NCI-H2171 treated with DMSO at 0.1 percent for 48 hours (cell line): ENCODE measurements at places on chromosomes 3 and 15.

- no peak for DNase-seq
Measured at GRCh38 chr3:119349354-119350041, 55.3 kb downstream of the ARHGAP31 start.

DNA sequence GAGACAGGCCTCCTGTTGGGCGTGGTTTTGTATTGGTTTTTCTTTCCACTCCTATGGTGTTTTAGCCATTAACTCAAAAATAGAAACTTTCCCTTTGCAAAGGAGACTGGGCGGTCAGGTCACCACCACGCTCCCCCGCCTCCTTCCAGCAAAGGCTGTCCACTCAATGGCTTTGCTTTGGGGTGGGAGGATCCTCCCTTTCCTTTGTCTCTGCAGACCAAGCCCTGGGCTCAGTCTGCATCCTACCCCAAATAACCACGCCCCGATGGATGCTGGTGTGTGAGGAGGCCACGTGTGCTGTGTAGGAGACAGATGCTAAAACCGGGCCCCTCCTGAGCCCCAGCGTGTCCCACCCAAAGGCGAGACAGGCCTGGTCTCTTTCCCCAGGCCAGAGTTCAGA is 68.5 kb downstream of the GRIP2 start:
- DNase-seq, result no peak

DNA sequence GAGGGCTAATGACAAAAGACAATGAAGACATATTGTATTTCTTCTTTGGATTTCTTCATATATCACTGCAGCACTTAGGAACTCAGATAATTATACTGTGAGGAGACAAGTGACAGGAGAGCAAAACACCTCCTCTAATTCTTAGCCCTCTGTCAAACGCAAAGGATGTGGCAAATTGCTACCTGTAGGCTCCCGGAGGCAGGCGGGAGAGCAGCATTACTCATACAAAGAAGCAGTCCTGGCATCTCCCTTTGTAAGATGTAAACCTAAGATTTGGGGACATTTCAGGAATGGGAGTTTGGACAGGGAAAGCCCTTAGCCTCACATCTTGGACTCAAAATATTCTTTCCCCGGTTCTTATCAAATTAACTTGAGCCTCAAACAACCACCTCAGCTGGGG is 460.8 kb downstream of the SOX2 start:
- no peak for DNase-seq

DNA sequence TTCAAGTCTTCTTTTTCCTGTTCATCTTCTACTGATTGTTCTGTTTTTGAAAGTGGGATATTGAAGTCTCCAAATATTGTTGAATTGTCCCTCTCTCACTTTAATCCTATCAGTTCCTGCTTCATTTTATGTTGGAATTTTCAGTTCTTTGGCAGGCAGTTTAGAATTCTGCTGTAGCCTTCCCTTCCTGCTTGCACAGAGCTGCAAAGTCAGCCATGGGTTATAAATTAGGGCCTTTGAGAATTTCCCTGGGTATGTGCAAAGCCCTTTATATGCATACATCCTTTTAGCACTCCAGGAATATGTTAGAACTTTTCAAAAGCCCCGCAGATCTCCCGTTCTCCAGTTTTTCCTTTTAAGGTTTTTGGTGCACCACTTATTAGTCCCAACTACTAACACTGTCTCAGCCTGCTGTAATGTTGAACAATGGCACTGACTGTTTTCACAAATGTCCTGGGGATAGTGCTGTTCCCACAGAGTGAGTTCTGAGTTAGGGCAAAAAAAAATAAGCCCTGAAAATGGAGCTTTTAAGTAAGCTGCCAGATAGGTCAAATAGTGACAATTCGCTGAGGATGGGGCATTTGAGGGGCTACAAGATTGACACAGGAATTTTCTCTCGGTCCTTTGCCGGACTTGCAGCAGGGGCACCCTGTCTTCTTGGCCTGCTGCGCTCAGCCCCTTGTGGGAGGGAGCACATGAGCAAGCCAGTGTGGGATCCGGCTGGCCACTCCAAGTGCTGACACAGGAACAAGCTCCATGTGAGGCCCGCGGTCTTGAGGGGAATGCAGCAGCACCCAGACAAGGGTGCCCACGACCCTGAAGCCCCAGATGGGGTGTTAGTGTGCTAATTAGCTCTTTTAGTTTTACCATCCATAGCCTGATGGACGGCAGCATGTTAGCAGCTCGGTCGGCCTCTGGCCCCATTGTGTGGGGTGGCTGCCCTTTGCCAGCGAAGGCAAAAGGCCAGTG is 96.0 kb downstream of the VPS8 start:
- no peak for DNase-seq

DNA sequence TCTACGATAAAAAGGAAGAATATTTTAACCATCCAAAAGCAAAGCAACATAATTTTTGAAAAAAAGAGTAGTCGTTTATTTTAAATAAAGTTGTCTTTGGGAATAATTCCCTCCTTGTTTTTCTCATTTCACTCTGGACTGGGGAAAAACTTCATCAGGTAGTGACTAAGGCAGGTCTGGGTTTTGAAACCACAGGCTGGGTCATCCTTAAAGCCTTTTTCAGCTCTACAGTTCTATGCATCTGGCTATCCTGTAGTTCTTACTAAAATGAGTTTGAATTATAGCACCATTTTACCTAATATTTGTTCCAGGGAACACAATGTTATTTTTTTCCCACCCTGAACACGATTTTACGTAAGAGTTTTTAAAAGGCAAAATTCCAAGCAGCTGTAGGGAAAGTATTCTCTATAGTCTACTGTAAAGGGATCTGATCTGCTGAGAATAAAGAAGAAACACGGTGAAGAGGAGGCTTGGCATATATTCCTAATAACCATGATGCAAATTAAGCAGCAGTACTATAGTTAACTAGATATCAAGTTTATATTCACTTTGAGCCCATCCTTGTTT is 107.7 kb downstream of the OSBPL10 start:
- no peak for DNase-seq
